Fibroblast of the conjunctiva (primary cell): ENCODE measurements at places on chromosomes 1 and 21.
A peak's percentile ranks its signal among the peaks of the same experiment; 100 is the strongest.

- DNase-seq = no peak
Measured at GRCh38 chr1:5903680-5904079, 88.5 kb downstream of the NPHP4 start.

GRCh38 chr1:155107309-155108264, 20.1 kb upstream of the EFNA1 start:
- no peak for DNase-seq

GRCh38 chr1:28074892-28075511, 13.4 kb downstream of the EYA3 start:
- DNase-seq = no peak

DNA sequence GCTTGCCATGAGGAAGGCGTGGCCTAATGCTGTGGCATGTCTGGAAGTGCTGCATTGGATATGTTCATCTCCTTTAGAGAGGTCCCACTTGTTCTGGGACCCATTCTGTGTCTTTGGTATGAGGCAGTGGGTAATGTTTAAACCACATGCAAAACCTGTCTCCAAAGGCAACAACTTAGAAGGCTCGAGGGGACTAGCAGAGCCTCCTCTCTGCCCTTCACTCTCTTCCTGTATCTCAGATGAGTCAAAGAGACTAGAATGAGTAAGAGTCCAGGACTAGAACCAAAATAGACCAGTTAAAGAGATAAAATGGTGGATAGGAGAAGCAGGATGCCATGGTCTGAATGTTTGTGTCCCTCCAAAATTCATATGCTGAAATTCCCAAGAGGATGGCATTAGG, 220.8 kb upstream of the KIAA0040 start:
- no peak for DNase-seq

DNA sequence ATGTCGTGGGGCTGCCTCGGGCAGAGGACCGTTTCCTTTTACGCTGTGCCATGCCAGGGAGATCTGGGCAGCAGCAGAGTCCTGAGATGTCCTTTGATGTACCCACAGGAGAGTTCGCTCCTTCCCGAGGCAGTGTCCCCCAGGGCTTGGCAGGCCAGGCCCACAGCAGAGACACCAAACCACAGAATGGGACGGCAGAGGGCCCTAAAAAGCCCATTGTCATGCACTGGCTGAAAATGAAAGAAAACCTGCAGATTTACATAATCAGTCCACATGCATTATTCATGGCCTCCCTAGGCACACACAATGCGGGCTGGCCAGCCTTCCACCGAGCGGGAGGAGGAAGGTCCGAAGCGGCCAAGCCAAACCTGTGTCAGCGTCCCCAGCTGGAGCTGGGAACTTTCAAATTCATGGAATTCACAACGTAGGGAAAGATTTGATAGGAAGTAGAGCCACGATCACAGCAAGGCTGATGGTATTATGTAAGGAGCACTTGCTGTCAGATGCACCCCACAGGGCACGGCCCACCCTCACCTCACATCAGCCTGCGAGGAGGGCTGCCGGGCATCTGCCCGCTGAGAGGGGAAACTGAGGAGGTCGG, 25.3 kb upstream of the EFHD2 start:
- DNase-seq = no peak

GRCh38 chr21:34502480-34503106, 9.4 kb downstream of the KCNE1 start:
- no peak for DNase-seq

DNA sequence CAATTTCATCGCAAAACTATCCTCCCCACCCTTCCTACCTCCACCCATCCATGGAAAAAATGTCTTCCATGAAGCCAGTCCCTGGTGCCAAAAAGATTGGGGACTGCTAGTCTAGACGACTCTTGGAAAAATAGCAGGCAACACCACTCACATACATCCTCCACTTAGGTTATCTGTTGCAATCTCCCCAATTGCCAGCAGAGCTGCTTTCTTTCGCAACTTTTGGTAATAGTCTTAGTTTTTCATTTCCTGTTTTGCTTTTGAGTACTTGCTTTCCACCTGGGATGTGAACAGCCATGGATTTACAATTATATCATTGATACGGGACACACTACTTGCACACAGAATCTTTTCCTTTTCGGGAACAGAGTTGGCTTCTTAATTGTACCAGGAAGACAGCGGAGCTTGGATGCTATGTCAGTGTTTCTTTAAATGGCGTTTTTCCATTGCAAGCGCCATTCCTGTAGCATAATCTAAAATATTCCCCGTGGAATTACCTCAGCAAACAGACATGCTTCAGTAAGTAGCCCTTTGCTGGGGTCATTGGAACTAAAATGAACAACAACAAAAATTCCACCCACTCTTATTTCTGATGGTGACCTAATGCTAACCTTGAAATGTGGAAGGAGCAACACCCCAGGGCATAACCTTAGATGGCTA, 183.3 kb upstream of the ADGRL2 start:
- DNase-seq = no peak

DNA sequence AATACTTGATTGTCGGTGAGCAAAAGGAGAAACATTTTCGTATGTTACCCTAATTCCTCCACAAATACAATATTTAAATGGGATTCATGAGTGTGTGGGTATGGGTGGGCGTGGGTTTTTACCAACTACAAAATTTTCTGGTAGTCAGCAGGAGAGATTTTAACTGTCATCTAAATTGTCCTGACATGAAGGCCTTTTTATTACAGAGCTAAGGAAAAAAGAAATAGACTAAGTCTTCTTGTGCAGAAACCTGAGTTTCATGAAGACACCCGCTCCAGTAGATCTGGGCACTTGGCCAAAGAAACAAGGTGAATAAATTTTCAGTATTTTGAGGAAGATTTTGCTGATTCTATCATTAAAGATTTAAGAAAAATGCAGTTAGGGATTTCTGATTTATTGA, 752 bp downstream of the RGS18 start:
- no peak for DNase-seq

DNA sequence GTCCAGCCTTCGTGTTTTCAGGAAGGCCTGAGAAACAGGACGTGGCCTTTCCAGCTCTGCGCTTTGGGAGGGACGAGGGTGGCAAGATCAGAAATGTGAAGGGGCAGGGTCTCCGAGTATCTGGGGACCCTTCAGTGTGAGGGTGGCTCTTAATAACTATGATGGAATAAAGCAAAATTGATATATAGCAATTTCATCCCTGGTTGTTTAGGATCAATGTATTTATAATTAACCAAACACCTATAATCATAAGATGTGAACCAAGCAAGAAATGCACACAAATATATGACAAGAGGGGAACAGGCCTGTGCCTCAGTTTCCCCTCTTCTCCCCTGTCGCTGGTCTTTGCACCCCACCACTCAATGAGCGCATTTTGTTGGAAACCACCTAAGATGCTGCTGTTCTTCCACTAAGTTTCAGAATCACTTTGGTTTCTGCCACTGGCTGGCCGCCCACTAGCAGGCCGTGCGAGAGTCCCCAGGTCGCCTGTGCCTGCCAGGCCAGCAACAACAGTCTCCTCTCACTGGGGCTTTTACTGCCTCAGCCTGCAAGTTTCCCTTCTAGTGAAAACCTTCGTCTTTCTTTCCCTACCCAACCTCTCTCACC, 36.6 kb downstream of the UBASH3A start:
- DNase-seq = no peak

DNA sequence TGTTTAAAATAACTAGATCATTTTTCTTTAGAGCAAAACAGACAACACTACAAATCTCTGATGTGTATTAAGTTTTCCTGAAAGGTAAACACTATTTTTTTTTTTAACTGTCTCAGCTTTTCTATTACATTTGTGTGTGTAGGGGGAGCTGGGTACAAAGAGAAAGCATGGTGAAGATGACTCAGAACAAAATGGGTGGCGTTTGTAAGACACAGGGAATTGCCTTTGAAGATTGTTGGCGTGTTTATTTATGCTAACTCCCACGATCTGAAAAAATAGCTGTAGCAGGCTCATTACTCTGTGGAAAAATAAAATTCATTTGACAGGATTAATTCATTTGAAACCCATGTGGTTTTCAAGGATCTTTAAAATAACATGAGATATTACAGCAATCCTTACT, 285.1 kb downstream of the RYR2 start:
- DNase-seq = no peak

DNA sequence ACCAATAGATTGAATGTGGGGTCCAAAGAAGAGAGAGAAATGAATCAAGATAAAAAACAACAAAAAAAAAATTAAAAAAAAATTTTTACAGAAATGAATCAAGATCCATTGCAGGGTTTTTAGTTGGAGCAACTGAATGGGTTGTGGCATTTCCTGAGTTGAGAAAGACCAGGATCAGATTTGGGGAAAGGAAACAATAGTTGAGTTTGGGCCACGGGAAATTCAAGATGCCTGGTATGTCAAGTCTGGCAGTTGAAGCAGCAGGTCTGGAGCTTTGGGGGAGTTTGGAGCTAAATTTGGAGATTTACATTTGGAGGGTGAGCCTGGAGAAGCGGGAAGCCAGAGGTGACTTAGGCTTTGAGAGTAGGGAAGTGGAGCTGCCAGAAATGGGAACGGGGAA, 22.6 kb downstream of the ATP8B2 start:
- DNase-seq = no peak

GRCh38 chr1:224802617-224803016, 126.9 kb upstream of the DNAH14 start:
- no peak for DNase-seq

DNA sequence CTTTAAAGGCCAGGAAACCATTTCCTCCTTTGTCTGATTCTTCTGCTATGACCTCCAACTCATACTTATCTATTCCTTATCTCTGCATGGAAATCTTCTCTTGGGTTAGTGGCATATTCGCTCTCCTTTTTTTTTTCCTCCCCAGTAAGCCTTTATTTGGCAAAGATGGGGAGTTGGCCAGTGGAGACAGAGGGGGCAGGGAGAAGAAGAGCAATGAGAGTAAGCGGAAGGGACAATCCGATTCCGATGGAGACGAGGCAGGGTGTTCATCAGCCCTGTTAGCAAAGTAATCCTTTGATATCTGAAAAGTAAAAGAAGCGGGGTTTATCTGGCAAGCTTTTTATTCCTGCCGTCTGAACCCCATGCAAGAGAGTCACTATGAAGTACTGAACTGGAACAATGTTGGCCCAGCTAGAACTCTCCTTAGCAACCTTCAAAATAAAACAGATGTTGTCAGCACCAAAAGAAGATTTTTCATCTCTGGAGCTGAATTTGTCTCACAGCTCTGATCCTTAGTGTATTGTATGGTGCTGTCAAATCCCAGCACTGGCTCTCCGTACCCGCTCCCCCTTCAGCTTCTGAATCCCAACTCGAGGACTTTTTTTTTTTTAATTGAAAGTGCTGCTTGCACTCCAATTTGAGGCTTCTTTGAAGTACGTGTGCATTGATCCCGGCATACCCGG, 40.9 kb downstream of the PTGFRN start:
- peak; percentile 35 for DNase-seq

DNA sequence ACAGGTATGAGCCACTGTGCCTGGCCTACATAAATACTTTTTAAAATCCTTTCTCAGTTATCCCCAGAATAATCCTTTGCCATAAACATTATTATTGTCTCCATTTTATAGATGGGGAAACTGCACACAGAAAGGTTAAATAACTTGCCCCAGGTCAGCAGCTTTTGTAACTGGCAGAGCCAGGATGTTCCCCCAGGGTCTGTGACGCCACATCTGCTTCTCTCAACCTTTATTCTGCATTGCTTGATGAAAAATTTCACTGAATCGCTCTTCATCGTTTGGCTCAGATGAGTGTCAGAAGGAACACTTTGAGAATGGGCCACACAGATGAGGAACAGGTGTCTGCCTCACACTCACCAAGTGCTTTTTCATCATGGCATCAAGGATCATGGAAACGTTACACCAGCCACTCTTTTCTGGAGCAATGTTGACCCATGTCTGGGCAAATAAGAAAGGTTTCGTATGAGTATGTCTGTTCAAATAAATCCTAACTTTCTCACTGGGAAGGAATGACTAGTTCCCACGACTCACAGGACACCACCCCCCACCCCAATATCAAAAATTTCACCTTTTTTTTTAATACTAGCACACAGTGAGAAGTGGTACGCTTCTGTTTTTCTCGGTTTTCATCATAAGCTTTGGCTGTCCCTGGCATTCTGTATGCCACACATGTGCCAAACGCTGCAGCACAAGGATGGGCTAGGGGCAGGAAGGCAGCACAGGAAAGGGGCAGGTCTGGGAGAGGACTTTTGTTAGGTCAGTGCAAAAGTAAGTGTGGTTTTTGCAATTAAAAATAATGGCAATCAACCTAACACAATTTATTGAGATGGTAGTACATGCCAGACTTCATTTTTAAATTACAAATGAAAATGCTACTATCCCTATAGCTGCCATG, 9.0 kb upstream of the PTGFRN start:
- DNase-seq = no peak

GRCh38 chr1:229075716-229076115, 195.2 kb upstream of the RAB4A start:
- no peak for DNase-seq

DNA sequence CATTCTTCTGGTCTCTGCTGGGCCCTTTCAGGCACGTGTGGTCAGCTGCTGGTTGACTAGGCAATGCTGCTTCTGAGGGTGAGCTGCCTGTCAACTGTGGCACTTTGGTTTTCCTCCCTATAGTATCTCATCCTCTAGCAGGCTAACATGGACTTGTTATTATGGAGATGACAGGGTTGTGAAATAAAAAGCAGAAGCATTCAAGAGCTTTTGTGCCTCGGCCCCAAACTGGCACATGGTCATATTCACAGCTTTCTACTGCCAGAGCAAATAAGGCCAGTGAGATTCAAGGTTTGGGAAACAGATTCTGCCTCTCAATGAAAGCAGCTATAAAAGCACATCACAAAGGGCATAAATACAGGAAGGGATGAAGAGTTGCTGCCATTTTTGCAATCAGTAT, 1.6 kb upstream of the ZNF124 start:
- no peak for DNase-seq

- DNase-seq = no peak
Measured at GRCh38 chr1:213852107-213852506, 135.7 kb upstream of the PROX1 start.

GRCh38 chr1:110580244-110580643, 25.9 kb downstream of the KCNA2 start:
- DNase-seq = no peak

DNA sequence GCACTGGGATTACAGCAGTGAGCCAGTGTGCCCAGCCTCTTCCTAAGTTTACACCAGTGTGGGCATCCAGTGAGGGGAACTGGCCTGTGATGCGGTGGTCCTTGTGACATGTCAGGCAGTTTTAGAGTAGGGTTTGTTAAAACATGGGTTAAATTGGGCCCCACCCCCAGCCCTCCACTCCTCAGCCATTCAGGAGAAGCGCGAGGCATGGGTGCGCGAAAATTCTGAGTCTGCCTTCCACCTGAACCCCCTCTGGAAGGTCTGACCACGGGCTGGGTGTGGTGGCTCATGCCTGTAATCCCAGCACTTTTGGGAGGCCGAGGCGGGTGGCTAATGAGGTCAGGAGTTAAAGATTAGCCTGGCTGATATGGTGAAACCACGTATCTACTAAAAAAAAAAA, 51.7 kb downstream of the SKI start:
- DNase-seq = no peak

DNA sequence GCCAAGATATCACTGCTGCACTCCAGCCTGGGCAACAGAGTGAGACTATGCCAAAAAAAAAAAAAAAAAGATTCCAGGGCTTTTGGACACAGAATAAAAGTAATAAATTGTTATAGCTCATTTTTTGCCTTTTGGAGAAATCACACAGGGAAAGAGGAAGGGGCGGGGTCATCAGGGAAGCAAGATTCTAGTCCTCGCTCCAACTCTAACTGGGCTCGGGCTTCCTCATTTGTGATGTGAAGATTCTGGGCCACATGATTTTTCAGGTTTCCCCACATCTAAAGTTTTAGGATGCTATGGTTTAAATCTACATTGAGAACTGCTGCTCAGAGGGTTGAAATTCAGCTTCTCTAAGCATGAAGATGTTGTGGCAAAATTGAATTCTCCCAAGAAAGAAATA, 179.3 kb upstream of the PLXNA2 start:
- DNase-seq = no peak

- no peak for DNase-seq
Measured at GRCh38 chr1:175572932-175573868, 170.2 kb downstream of the TNR start.
